ENCODE measurements at places on chromosomes 11 and 22.
A peak's percentile ranks its signal among the peaks of the same experiment; 100 is the strongest.

DNA sequence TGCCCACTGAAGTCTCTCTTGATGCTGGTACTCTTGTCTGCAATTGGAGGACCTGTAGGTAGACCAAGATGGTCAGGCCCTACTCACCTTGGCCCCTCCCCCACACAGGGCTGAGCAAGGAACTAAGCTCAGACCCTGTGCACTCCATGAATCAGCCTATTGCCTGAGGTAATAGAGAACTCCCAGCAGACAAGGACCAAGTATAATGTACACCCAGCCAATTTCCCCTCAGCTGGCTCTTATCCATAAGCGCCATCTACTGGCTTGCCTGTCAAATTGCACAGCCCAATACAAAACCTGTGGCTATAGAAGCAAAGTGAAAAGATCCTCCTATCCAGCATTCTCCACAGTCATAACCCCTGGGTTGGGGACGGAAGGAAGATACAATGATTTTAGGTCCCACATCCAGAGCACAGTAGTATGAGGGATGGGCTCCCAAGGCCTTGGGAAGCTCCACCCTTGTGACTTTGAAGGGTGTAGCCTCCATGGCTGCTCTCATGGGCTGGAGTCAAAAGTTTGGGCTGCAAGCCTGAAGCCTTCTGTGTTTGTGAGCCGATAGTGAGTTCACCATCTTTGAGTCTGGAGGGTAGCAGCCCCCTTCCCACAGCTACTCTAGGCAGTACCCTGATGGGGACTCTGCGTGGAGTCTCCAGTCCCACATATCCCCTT, 56.0 kb downstream of the GLYATL2 start:
- no peak for DNase-seq

DNA sequence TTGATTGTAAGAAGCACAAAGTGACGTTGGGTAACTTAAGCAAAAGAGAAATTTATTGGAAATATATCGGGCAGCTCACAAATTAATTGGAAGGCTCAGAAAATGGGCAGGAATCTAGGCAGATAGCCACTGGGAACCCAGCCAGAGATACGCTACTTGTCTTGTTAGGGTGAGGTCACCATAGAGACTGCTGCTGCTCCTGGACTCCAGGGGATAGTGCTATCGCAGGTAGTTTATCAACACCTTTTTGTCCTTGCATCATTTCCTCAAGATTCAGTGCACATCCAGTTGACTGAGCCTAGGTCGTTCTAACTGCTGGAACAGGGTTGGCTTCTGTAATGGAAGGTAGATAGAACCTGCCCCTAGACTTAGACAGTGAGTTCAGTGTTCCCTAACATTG, 19.6 kb downstream of the AMOTL1 start:
- DNase-seq: no peak

GRCh38 chr11:121194731-121195596, 93.9 kb downstream of the TECTA start:
- DNase-seq: peak; percentile 48

- no peak for DNase-seq
Measured at GRCh38 chr11:129905402-129905801, 10.0 kb upstream of the NFRKB start.

- DNase-seq: no peak
Measured at GRCh38 chr11:129528296-129528695, 152.6 kb downstream of the BARX2 start.

- no peak for DNase-seq
Measured at GRCh38 chr22:25942856-25943411, 200.9 kb downstream of the MYO18B start.

Measured in effector CD4-positive, alpha-beta T cell (primary cell).